Activated naive CD4-positive, alpha-beta T cell treated with anti-CD3 and anti-CD28 coated beads, Interleukin-2, amount 10 ng/mL, durations not matched to agents 5 hours and 36 hours (primary cell): ENCODE measurements at places on chromosomes 7 and 10. TPM values are rescaled to one million over a fixed set of nuclear protein-coding genes. Genes with fewer than 3 reads are reported as not detected.

PDE6C gene
- not detected for total RNA-seq

HGF gene
- total RNA-seq: not detected

FGF8 gene
- total RNA-seq: not detected

EXOC6 gene
- total RNA-seq: 8.9 TPM

KNDC1 gene
- total RNA-seq: 0.83 TPM

CHAT gene
- total RNA-seq: not detected

TIMM23 gene
- 42.3 TPM for total RNA-seq

STK31 gene
- 0.29 TPM for total RNA-seq

SFRP4 gene
- total RNA-seq: not detected

WNT2 gene
- not detected for total RNA-seq

HEPACAM2 gene
- not detected for total RNA-seq

PHYHIPL gene
- not detected for total RNA-seq

SLC26A3 gene
- total RNA-seq: not detected

DYDC2 gene
- not detected for total RNA-seq

PDK4 gene
- not detected for total RNA-seq

HPS1 gene
- 79.6 TPM for total RNA-seq

MYL10 gene
- not detected for total RNA-seq

ANKMY2 gene
- 9.6 TPM for total RNA-seq

PPP1R17 gene
- total RNA-seq: not detected

PTPRZ1 gene
- not detected for total RNA-seq

ZNF488 gene
- not detected for total RNA-seq

LRGUK gene
- total RNA-seq: 0.19 TPM

PAX4 gene
- total RNA-seq: not detected

NPFFR1 gene
- not detected for total RNA-seq

GJD4 gene
- not detected for total RNA-seq

ST7 gene
- total RNA-seq: 4.3 TPM

GSTO2 gene
- 0.72 TPM for total RNA-seq

CCL24 gene
- not detected for total RNA-seq

PARG gene
- 29.9 TPM for total RNA-seq

TWIST1 gene
- 0.14 TPM for total RNA-seq

SPDYE6 gene
- not detected for total RNA-seq

UNCX gene
- not detected for total RNA-seq

AKR1B15 gene
- not detected for total RNA-seq

PPRC1 gene
- total RNA-seq: 42.9 TPM

EPHB6 gene
- total RNA-seq: 23.6 TPM

FAM13C gene
- not detected for total RNA-seq

TNRC18 gene
- 48.0 TPM for total RNA-seq

WASHC2C gene
- total RNA-seq: 54.7 TPM

CTAGE4 gene
- total RNA-seq: 4.5 TPM

LRRC17 gene
- 0.17 TPM for total RNA-seq
